PC-3 (cell line): ENCODE measurements at places on chromosomes 4 and X. TPM values are rescaled to one million over a fixed set of nuclear protein-coding genes. Genes with fewer than 3 reads are reported as not detected.

DNA sequence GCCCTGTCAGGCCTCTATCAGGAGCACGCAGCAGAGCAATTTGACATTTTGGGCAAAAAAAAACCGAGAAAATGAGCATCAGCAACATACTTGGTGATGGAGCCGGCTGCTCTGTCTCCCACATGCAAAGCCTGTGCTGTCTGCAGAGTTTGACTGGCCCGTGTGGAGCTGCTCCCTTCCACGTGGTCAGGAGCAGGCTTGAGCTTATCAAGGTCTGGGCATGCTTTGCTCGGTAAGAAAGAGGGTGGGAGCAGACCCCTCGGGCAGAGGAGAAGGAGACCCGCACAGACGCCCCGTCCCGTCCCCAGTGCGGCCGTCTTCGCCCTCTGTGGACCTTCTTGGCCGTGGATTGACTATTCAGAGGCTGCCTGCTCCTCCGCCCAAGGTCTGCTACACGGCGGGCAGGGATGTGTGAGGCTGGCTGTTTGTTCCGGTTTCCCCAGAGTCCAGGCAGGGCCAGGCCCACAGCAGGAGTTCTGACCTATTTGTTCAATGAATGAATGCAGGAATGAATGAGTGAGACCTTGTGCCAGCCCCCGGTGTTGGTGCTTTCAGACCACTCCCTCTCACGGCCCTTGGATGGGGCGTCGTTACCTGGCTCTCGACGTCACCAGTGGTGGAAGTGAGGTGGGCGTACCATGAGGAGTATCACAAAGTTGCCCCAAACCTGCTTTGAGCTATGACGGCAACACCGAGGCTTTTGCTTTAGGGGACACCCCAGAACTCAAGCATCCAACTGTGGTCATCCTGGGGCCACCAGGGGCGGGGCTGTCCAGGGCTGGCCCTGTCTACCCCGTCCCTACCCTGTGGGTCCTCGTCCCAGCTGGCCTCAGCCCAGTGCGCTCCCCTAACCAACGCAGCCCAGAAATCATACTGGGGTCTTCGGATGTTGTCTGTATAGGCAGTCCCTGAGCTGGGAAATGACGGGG, 54.7 kb upstream of the ADRA2C start:
- DNase-seq, result no peak

DNA sequence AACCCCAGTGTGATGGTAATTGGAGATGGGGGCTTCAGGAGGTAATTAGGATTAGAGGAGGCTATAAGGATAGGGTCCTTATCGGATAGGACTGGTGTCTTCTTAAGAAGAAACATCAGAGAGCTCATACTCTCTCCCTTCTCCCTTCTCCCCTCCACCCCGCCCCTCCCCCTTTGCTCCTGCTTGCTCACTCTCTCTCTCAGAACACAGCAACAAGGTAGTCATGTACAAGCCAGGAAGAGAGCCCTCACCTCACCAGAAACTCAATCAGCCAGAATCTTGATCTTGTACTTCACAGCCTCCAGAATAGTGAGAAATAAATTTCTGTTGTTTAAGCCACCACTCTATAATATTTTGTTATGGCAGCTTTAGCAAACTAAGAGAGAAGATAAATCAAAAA, 4.5 kb downstream of the DDX60L start:
- DNase-seq, result peak; percentile 34

DNA sequence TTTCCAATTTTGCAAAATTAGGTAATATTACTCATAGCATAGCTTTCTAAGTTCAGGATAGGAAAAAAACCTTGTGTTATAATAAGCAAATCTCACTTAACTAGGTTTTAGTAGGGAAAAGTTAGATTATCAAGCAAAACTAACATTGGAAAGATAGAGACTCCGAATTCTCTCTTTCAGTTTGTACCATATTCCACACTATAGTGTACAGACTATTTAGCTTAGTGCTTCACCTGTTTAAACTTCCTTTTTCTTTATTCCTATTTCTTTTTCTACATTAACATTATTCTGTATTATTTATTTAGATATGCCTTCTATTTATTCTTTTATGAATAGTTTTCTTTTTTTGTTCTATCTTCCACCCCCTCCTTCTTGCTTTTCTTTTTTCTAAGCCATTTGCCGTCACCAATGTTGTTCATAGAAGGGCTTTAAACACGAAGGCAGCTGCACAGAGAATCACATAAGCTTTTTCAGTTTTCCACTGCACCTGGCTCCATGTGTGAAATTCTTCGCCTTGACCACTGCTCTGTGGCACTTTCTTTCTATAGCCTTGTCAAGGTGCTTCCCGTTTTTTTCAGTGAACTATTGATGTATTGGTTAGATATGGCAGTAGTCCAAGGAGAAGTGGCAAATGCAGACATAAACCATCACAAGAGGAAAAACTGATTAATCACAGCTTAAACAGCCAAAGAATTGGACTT, 8.5 kb downstream of the PCDH10 start:
- no peak for DNase-seq

GRCh38 chr4:687048-687970, 1.6 kb downstream of the SLC49A3 start:
- peak; percentile 73 for DNase-seq

DNA sequence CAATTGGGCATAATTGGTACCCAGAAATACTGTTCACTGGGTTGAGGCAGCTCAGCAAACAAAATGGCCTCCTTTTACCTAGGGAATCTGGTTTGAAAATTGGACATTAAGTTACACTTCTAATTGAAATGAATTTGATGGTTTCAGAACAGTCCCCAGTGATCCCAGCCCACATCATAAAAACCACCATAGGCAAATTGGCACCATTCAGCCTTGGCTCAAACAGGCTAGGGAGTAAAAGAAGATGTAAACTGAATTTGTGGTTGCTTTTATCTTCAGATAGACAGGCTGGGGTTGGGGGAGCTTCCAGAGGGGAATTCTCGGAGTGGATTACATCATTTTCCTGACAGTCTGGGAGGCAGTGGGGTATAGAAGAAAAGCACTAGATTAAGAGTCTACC, 576.5 kb downstream of the MID1IP1 start:
- DNase-seq, result no peak

GRCh38 chr4:10983885-10984640, 299.5 kb upstream of the CLNK start:
- no peak for DNase-seq

GRCh38 chrX:23783589-23784469, 856 bp downstream of the SAT1 start:
- DNase-seq, result peak; percentile 17

DNA sequence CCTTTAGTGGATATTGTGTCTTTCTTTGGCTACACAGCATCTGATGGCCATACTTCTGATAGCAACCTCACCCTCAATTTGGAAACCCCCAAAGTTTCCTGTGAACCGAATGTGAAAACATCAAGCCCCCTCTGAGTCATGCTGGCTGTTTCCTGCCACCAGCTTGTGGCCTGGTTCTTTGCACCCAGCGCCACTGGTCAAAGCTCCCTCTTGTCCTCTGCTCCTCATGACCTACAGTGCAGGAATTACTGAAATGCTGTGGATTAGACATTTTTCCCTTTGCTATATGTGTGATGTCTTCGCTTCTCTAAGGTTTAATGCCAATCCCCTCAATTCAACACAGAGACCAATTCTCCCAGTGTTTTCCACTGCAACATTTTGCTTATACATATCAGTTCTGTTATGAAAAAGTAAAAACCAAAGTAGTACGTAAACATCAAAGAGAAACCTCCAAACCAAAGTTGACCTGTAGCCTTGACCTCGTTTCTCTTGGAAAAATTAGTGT, 224.0 kb upstream of the TENM3 start:
- no peak for DNase-seq

DNA sequence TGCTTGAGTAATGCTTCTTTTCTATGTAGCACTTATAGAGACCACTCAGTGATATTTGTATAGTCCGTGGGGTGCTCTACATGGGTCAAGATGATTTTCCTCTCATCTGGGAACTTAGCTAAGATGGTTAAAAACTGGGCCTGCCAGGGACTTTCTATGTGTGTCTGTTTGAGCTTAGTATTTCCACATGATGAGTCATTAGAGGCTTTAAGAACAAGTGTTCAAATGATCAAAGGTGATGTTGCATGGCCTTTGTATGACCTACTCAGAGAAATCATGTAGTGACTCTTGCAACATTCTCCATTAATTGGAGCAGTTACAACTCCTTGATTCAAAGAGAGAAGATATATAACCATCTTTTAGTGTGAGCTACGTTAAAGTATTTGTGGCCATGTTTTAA, 1480.5 kb upstream of the IGFBP7 start:
- DNase-seq, result peak; percentile 36

- no peak for DNase-seq
These were observed 35.6 kb downstream of the INTS6L start for GRCh38 chrX:135556055-135556454.

DNA sequence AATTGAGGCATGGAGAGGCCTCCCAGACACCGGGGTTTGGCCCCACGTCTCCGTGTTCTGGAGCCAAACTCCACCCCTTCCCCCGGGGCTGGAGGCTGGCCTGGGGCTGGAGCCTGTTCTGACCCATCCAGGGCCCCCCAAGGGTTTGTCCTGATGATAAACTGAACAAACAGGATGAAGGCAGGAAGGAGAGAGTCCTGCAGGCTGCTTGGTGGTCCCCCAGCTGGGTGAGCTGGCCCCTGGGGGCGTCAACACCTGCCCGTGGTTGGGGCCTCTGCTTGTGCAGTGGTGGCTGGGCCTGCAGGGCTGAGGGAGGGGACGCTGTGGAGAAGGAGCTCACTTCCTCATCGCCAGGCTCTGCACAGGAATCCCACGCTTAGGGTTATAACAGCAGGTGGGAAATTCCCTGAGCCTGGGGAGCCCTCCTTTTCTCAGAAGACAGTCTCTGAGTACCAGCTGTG, 2.3 kb downstream of the SH3TC1 start:
- no peak for DNase-seq

DNA sequence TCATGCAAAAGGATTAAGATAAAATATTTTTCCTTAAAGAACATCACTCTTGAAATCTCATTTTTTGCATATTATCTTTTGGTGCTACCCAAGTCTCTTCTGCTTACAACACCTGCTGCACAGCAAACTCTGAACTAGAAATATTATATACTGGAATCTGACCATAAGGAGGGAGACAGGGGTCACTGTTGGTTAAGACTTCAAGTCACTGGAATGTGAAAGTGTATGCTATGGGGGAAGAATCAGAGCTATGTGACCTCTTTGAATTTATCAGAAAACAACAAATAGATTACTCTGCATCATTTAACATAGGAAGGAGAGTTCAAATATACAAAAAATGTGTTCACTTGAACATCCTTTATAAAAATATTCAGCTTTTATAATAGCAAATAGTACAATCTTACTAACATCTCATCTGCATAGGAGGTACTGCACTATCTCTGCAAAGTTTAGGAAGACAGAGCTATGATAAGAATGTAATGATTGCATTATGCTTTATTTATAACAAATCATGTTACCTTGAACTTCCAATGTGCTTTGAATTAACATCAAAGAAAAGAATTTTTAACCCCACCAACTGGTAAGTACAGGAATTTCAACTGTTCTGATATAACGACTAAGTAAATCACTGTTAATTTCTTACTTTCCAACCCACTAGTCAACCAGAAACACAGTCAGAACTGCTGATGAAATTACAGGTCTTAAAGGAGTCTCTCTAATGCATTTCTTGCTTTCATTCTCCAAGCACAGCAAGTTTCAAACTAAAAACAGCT, 69.8 kb downstream of the ZNF827 start:
- DNase-seq, result peak; percentile 46

- no peak for DNase-seq
These were observed 216.4 kb upstream of the TET2 start for GRCh38 chr4:104930298-104930697.

DNA sequence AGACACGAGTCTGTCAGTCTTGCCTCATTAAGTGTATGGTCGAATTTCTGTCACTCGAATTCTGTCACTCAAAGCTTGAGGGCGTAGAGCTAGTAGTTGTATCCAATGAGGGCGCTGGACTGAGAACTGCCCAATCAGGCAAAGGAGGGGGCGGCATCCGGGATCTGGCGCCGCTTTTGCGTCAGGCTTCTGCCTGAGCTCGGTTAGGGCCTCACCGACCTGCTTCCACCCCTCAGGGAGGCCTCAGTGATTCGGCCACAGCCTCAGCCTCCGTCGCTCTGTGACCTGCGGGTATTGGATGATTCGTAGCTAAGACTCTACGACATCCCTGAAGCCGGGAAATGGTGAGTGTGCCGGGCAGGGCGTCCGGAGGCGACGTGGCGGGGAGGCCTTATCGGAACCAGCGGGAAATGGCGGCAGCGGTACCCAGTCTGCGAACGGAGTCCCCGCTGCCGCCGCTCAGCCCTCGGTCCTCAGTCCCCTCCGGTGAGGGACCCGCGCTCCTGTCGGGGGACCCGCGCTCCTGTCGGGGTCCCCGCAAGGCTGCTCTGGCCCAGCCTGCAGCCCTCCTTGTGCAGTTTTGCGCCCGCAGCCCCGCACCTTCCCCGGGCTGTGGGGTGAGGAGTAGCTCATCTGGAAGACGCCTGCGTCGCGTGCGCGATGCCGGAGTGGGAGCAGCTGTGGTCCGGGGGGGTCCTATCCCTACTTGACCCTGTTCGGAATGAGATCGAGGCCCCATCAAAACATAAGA, 88.3 kb downstream of the ZNF718 start:
- no peak for DNase-seq

DNA sequence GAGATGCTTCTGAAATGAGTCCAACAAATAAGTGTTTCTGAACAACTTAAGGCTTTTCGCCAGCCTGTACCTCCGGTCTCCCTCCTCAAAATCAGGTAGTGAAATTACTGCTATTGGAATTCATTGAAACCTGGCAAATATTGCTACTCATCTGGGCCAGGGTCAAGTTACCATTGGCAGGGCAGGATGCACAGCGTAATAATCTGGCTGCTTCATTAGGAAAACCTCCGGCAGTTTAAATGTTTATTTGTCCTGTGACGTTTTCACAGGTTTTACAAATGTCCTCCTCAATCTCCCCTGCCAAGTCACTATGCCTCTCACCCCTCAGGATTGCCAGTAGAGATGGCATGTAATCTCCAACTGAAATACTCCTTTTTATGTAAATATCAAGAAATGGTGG, 92.6 kb upstream of the KDR start:
- no peak for DNase-seq

GRCh38 chr4:103012060-103012459, 7.4 kb downstream of the SLC9B1 start:
- peak; percentile 55 for DNase-seq

GRCh38 chrX:8289523-8289922, 118.5 kb upstream of the VCX2 start:
- DNase-seq, result peak; percentile 26

GRCh38 chrX:45524296-45524695, 323.6 kb upstream of the DIPK2B start:
- peak; percentile 79 for DNase-seq

DNA sequence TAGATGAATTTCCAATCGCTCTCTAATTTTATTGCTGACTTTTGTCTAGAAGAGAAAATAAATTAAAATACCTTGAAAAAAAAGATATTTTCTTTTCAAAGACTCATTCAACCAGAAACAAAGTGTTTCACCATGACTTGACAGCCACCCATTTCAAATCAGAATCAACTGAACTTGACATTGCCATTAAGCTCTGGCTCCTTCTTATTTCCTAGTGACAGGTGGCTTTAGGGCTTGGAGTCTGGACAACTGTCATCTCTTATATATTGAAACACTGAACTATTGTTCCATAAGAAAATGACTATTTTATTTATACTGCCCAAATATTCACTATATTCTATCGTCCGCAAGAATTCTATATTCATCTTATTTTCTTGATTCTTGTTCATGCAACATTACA, 229.2 kb downstream of the SLC39A8 start:
- DNase-seq, result no peak

SPP1 gene
- total RNA-seq, result not detected in 2 replicates

SYNPO2 gene
- 0.04 and 0.06 TPM in 2 replicates for total RNA-seq

RNF175 gene
- total RNA-seq, result not detected in 2 replicates

STATH gene
- total RNA-seq, result not detected in 2 replicates

CRLF2 gene
- total RNA-seq, result not detected in 2 replicates

PNMA3 gene
- total RNA-seq, result not detected in 2 replicates

ALG13 gene
- 79.0 and 101 TPM in 2 replicates for total RNA-seq

USP27X gene
- total RNA-seq, result 0.62 and 2.7 TPM in 2 replicates

HELT gene
- not detected in 2 replicates for total RNA-seq

IL2 gene
- not detected in 2 replicates for total RNA-seq

MAGT1 gene
- total RNA-seq, result 106 and 119 TPM in 2 replicates
